ENCODE measurements at places on chromosomes 16 and 17.

GRCh38 chr17:43760254-43760852, 1.8 kb upstream of the SOST start:
- H3K4me3 ChIP-seq, result no peak overlapping the region
- peaks cover 63% of the 10 kb centered on the region for H3K27me3 ChIP-seq
- no peaks in the 10 kb centered on the region for H3K36me3 ChIP-seq
- peak; percentile 83 for DNase-seq
- no peak overlapping the region for H3K27ac ChIP-seq

DNA sequence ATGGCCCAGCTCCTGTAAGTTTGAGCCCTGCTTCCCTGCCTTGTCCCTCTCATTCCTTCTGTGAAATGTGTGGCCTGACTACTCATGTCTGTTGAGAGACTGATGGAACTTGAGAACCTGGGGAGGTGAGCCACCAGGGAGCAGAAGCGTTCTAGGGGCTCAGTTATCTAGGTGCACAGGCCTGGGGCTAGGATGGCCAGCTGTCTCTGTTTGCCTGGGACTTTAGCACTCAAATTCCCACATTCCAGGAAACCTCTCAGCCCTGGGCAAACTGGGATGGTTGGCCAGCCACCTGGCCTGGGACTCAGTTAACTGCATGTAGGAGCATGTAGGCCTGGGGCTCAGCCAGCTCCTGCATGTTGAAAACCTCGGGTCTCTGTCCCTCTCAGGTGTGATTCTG, 9.3 kb upstream of the EPN3 start:
- no peak for DNase-seq
- H3K4me1 ChIP-seq, result no peaks in the 10 kb centered on the region
- no peaks in the 10 kb centered on the region for H3K27me3 ChIP-seq
- H3K36me3 ChIP-seq, result no peaks in the 10 kb centered on the region

- H3K36me3 ChIP-seq, result no peaks in the 10 kb centered on the region
- H3K27ac ChIP-seq, result no peak overlapping the region
- no peak overlapping the region for H3K4me3 ChIP-seq
Observed at GRCh38 chr16:11207646-11208045, 48.4 kb downstream of the SOCS1 start.

GRCh38 chr16:63981639-63982038, 1140.2 kb downstream of the CDH11 start:
- no peak for DNase-seq
- H3K27ac ChIP-seq, result no peak overlapping the region
- H3K36me3 ChIP-seq, result no peaks in the 10 kb centered on the region
- no peaks in the 10 kb centered on the region for H3K27me3 ChIP-seq
- H3K4me1 ChIP-seq, result no peaks in the 10 kb centered on the region
- no peak overlapping the region for H3K4me3 ChIP-seq

DNA sequence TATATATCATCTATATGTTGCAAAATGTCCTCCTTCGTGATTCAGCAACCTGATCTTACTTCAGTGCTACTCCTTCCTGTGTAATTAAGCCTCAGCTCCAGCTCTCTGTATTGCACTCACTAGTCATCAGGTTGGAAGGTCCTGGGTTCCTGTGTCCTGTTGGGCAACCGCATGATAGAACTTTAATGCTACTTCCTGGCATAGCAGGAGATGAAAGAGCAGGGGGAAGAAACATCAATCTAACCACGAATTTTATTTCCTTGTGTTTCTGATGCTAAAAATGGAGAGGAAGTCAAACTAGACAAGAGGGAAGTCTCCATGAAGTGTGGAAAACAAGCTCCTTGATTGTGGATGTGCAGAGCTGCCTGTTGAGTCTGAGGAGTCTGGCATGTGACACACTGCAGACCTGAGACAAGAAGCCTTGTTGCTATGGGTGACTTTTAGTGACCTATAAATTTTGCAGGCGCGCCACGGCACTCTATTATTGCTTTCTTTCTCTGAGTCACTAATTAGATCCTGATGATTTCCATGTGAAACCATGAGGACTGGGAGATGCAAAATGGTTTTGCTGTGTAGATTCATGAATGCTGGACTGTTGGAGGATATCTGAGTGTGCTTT, 25.6 kb downstream of the IGSF6 start:
- no peaks in the 10 kb centered on the region for H3K4me1 ChIP-seq
- H3K27ac ChIP-seq, result no peak overlapping the region
- no peaks in the 10 kb centered on the region for H3K27me3 ChIP-seq
- DNase-seq, result no peak
- peaks cover 4% of the 10 kb centered on the region for H3K36me3 ChIP-seq

- no peak overlapping the region for H3K27ac ChIP-seq
- peaks cover 4% of the 10 kb centered on the region for H3K4me1 ChIP-seq
- H3K36me3 ChIP-seq, result no peaks in the 10 kb centered on the region
- DNase-seq, result no peak
- no peak overlapping the region for H3K4me3 ChIP-seq
Observed at GRCh38 chr16:14486520-14487303, 143.3 kb downstream of the PARN start.

DNA sequence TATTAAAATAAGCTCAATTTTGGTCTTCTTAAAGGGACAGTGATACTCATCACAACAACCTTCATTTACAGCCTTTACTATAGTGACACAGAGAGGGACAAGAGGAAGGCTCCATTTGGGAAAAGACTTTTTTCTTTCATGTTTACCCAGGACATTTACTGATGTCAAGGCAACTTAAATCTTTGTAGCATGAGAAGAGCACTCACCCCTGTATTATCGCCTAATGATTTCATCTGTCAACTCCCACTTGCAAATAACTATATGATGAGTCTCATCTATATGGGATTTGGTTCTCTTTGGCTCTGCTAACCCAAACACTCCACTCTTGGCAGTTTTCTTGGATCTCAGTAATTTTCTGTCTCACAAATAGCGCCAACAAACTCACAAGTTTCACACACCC, 24.1 kb downstream of the BLMH start:
- no peaks in the 10 kb centered on the region for H3K27me3 ChIP-seq
- H3K27ac ChIP-seq, result no peak overlapping the region
- no peaks in the 10 kb centered on the region for H3K4me1 ChIP-seq

GRCh38 chr16:966035-966434, 4.7 kb downstream of the LMF1 start:
- H3K27me3 ChIP-seq, result peaks cover 58% of the 10 kb centered on the region
- H3K27ac ChIP-seq, result no peak overlapping the region
- H3K4me3 ChIP-seq, result no peak overlapping the region
- no peaks in the 10 kb centered on the region for H3K36me3 ChIP-seq

- no peak for DNase-seq
- H3K4me1 ChIP-seq, result no peaks in the 10 kb centered on the region
- H3K4me3 ChIP-seq, result no peak overlapping the region
- no peaks in the 10 kb centered on the region for H3K36me3 ChIP-seq
Observed at GRCh38 chr16:72938795-72939164, 109.1 kb downstream of the ZFHX3 start.

- no peaks in the 10 kb centered on the region for H3K36me3 ChIP-seq
- no peak overlapping the region for H3K4me3 ChIP-seq
- peak; percentile 83 for DNase-seq
- H3K27me3 ChIP-seq, result no peaks in the 10 kb centered on the region
Observed at GRCh38 chr17:5587438-5588032, 3.2 kb upstream of the NLRP1 start.

All from MM.1S (cell line).